ENCODE measurements at places on chromosomes 5 and 9.

GRCh38 chr5:1654786-1655495 lies 131.2 kb upstream of the LPCAT1 start:
- no peak for DNase-seq

GRCh38 chr9:117415358-117415914 lies 579 bp upstream of the ASTN2 start:
- DNase-seq = no peak

DNA sequence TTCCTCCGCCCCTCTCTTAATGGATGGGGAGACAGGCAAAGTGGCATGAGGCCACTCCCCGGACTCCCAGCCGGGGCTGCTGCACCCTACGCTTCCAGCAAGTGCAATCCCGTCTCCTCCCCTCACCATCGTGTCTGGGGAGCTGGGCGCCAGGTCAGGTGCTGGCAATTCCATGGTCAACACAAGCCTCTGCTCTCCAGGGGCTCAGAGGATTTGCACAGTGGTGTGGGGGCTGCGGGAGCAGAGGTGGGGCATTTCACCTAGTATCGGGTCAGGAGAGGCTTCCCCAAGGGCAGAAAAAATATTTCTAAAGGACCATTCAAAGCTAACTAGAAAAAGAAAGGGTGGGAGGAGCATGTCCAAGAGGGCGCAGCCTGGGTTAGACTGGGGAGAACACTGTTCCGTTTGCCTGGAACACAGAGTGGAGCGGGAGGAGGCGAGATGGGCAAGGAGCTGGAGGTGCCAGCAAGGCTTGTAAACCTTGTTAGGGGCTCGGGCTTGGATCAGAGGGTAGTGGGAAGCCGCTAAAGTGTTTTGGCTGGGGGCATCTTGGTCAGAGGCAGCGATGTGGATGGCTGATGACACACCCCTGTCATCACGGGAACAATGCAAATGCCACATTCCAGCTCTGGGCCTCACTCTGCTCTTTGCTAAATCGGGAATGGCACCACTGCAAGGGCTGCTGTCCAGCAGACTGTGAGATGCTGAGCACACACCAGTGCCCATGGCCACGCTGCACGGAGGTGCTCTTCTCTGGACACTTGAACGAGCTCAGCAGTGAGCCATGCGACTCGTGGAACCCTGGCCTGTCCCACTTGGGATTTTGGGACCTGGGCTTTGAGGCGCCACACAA lies 191.7 kb downstream of the CDK5RAP2 start:
- DNase-seq = no peak

DNA sequence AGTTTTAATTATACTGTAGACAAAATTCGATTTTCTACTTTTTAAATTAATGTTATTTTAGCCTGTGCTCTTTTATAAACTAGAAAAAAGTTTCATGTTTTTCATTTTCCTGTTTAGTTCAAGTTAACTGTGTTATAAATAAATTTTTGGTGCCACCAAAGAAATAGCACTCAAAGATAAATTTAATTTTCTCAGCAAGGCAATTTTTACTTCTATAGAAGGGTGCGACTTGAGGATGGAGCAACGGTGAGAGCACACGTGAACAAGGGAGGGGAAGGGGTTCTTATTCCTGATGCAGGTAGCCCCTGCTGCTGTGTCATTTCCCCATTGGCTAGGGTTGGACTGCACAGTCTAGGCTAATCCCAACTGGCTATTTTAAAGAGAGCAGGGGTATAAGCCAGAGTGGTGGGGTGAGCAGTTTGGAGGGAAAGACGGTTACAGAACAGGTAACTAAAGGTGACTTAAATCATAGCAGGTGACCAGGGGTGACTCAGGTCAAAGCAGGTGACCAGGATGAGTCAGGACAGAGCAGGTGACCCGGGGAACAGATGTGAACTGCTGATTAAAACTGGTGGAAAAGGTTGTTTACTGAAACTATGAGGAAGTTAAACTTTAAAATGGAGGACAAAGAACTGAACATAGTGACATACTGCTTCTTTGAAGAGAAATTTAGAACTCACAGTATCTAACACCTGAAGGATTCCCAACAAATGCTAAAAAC lies 104.6 kb upstream of the GPBP1 start:
- no peak for DNase-seq

GRCh38 chr5:169424279-169424655 lies 123.3 kb upstream of the SLIT3 start:
- no peak for DNase-seq

DNA sequence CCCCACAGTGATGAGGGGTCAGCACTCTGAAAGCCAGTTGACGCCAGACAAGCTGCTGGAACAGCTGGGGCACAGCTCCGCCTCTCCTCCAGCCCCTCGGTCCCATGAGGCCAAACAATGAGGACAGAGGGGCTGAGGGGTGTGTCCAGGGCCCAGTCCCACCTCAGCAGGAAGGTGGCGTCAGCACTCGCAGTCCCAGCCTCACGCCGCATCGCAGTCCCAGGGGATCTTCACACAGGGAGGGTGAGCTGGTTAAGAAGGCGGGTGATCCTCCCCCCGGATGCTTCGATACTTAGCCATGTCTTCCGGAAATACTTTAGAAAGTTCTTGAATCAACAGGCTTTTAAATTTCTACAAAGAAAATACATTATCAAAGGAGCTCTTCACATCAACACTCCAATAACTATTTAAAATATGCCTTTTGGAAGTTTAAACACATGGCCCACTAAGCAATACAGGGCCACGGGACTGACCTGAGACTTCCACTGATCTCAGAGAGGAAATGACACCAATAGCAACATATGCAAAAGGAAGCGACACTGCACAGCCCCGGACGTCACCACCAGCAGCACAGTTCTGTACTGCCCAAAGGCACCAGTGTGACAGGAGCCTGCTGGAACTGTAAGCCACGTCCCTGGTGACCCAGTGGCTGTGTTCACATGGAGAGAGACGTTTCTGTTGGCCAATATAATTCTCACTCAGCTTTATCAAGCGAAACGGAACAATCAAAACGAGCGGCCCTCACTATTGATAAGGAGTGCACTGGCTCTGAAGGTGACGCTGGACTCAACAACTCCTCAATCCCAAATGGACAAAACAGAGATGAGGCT lies 5.9 kb downstream of the MED10 start:
- DNase-seq = no peak

DNA sequence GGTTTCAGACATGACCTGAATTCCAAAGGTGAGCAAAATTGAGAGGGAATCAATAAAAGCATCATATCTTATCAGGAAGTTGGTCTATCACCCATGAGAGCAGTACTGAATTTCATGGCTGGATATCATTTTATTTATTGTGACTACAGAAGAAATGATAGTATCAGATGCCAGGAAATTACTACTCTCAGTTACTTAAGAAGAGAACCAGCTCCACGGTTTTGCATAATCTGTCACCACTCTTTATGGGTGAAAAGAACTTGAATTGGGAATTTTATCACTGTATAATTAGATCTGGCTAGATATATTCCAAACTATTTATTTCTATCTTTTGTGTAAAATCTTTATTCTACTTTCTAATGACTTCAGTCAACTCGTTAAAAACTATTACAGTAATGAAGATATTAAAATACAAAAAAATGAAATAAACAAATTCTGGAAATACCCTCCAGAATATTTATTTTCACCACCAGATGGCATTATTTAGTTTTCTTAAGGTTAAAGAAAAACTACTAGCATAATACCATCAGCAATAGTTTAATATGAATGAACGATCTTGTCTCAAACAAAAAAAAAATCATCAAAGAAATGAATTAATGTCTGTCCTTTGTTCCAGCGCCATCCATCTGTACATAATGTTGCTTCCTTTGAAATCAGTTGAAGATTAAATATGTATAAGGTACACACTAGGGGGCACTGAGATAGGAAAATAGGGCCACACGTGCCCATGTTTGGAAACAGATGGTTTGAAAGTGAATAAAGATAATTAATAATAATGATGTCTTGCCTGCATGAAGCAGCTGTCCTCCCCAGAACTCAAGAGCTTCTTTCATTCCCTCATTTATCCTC lies 84.7 kb upstream of the SLCO6A1 start:
- DNase-seq = no peak

DNA sequence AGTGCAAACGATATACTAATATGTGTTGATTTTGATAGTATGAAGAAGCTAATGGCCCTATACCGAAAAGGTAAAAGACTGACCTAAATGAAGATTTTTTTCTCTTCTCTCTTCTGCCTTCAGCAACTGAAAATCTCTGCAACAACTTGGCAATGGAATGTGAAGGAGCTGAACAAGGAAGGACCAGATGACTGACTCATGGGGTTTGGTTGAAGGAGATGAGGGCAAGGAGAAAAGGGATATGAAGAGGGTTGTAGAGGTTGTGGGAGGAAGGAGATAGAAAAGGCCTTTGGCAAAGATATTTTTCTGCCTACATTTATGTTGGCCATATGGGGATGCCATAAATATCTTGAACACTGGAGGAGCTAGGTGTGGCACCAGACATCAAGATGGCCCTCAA lies 129.7 kb upstream of the CHD1 start:
- DNase-seq = no peak

DNA sequence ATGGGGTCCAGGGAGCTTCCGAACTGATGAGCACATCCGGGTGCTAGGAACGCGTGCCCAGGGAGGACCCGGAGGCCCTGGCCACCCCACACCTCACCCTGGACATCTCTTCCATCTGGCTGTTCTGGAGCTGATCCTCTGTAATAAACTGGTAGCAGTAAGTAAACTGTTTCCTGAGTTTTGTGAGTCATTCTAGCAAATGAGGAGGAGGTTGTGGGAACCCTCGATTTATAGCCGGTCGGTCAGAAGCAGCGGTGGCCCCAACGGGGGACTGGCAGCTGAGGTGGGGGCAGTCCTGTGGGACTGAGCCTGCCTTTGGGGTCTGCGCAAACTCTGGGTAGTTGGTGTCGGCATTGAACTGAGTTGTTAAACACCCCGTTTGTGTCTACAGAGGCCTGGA lies 15.4 kb upstream of the UBAC1 start:
- DNase-seq = no peak

DNA sequence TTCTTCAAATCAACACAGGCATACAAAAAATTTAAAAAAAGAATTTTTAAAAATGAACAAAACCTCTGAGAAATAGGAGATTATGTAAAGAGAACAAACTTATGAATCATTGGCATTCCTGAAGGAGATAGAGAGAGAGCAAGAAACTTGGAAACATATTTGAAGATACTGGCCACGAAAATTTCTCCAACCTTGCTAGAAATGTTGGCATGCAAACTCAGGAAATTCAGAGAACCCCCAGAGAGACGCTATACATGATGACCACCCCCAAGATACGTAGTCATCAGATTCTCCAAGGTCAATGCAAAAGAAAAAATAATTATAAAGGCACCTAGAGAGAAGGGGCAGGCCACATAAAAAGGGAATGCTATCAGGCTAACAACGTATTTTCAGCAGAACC lies 472.5 kb downstream of the MTRR start:
- DNase-seq = no peak

GRCh38 chr9:99472240-99472915 lies 250.3 kb downstream of the SEC61B start:
- DNase-seq = no peak

DNA sequence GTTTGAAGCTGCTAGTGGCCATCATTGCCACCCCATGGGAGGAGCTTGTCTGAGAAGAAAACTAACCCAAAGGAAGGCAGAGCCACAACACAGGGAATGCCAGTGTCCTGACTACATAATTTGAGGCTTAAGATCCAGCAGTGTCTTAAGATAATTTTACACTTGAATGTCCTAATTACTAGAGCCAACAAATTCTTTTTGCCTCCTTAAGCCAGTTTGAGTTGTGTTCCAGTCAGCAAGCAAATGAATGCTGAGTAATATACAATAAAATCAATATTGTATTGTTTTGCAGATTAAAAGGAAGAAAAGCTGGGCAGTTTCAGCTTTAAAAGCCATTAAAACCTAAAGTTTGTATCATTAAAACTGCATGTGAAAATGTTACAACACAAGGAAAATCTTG lies 13.9 kb downstream of the HTR4 start:
- DNase-seq = no peak

DNA sequence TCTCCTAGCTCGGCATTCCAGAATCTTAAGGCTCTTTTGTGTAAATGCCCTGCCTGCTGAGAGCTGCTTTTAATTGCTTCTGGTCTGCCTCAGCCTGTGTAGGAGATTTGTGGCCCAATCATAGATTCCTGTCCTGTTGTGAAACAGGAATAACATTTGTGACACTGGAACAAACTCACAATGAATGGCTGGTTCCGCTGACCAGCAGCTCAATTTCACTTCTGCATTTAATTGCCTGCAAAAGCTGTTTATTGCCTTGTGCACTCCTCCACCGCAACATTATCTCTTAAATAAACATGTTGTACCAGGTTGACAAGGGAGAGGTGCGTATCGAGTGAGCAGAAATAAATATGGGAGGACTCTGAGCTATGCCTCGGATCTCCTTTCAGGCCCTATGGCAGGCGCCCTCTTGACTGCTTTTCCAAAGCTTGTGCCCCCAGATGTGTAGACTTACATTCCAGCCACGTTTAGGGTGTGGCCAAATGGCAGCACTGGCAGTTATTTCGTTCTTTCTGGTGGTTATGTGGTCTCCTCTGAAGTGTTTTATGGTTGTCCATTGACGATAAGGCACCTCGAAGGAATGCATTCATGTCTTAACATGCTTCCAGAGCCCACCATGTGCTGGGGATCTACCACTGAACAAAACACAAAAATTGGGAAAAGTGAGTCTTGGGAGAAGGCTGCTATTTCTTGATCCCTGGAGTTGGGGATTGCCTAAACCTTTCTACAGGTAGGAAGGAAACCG lies 58.1 kb downstream of the DMRT1 start:
- no peak for DNase-seq

DNA sequence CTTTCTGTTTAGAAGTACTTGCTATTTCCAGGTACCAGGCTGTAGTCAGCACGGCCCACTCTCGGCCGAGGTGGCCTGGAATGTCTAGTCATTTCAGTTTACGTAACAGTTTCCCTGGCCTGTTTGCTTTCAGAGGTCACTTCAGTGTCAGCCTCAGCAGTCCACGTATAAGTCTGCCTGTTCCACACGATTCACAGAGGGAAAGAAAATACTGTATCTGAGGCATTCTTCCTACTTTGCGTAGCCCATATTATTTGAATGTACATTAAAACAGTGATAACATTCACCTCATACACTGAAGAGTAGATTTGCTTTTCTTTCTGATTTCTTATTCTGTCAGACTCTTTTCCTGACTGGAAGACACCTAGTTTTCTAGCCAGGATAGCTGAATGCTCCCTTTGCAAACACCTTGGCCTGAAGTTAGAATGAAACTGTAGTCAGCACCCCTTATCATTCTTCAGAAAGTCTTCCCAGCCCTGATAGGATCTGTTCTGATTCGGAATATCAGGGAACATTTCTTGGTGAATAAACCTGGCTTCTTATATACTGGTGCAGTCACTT lies 140.9 kb downstream of the AOPEP start:
- DNase-seq = no peak

DNA sequence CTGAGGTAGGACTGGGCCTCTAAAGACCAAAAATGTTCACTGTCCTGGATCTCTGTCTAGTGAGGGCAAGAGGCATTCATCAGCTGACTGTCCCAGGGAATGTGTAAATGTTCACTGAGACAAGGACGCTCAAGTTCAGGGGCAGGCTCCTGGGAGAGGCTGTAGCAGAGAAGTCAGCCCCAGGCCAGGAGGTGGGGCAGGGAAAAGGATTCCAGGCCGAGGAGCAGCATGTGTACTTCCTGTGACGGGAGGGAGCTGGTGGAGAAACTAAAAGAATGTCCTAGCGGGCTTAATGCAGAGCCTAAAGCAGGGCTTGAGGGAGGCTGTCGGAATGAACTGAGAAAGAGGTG lies 205.8 kb downstream of the GABBR2 start:
- DNase-seq = no peak

All from activated CD4-positive, alpha-beta T cell treated with anti-CD3 and anti-CD28 coated beads, Interleukin-2, amount 50 U/mL, for 1 hour (primary cell).